Activated CD4-positive, alpha-beta T cell treated with anti-CD3 and anti-CD28 coated beads, Interleukin-2, amount 10 ng/mL, durations not matched to agents 24 days and 14 days (primary cell): ENCODE measurements at places on chromosomes 5 and 9.

- DNase-seq = no peak
These were observed 65.0 kb downstream of the MELK start for GRCh38 chr9:36637491-36638270.

DNA sequence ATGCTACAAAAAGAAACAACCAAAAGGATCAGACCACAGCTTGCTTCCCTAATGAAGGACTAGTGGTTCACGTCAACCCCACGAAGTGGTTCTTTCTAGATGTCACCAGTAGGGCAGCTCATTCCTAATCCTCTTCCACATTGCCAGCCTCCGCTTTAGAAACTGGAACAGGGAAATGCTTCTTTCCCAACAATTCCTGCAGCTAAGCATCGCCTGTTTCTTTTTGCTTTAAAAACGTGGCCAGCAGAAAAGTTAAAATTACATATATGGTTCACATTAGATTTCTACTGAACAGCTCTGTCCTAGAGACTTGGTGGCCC, 100.2 kb downstream of the MTX3 start:
- no peak for DNase-seq

GRCh38 chr9:84807870-84808390, 138.4 kb downstream of the NTRK2 start:
- DNase-seq = no peak

DNA sequence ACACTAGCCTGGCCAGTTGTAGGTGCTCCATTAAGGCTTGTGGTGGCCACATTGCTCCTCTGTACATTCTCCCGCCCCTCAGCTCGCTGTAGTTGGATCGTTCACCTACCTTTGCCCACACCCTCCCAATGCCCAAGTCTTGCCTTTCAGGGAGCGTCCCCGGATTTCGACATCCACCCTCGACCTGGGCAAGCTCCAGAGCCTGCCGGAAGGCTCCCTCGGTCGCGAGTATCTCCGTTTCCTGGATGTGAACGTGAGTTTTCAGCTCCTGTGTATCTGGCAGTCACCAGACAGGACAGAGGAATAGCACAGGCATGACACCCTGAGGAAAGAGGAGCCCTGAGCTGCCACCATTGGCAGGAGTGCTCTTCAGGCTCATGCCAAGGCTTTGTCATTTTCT, 3.0 kb downstream of the COQ4 start:
- DNase-seq = no peak

GRCh38 chr5:172002840-172003512, 3.5 kb downstream of the FBXW11 start:
- DNase-seq = no peak

DNA sequence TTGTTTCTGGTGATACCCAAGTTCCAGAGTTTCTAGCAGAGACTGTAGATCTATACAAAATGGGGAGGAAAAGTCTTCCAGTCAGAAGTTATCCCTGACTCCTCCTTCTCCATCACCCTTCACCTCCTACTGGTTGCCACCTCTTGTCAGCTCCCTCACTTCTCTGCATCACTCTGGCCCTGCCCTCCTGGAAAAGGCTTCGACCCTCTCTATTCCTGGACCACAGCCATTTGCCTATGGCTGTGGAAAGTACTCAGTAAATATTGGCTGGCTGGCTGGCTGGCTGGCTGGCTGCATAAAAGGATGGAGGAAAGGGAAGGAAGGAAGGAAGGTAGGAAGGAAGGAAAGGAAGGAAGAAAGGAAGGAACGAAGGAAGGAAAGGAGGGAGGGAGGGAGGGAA, 32.7 kb upstream of the ABCA1 start:
- no peak for DNase-seq
